ENCODE measurements at places on chromosomes 2 and 18. TPM values are rescaled to one million over a fixed set of nuclear protein-coding genes. Genes with fewer than 3 reads are reported as not detected.

Gene TANC1
- total RNA-seq = 19.3 TPM

Gene ARHGAP25
- 6.7 TPM for total RNA-seq

Gene DPP4
- total RNA-seq = 1.2 TPM

DNA sequence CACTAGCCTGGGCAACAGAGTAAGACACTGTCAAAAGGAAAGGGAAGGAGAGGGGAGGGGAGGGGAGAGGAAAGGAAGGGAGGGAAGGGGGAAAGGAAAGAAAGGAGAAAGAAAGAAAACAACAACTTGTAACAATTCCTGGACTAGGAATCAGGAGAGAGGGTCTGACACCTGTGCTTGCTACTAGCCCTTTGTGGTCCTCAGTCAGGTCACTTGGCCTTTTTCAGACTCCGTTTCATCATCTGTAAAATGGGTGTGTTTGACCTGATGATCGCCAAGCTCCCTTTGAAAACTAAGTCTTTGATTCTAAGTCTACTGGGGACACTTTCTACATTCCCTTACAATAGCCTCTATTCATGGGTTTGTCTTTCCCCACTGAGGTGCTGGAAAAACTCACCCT is 11.4 kb upstream of the ATP8B1 start:
- no peak for DNase-seq

DNA sequence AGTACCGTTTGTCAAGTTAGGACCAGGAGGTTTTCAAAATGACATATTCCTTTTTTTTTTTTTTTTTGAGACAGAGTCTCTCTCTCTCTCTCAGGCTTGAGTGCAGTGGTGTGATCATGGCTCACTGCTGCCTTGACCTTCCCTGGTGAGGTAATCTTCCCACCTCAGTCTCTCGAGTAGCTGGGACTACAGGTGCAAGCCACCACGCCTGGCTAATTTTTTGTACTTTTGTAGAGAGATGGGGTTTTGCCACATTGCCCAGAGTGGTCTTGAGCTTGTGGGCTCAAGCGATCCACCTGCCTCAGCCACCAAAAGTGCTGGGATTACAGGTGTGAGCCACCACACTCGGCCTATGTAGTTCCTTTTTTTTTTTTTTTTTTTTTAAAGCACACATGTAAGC is 127.9 kb upstream of the SEC11C start:
- DNase-seq = no peak

GRCh38 chr18:79615091-79615490 is 64.5 kb upstream of the CTDP1 start:
- DNase-seq = no peak

- DNase-seq = no peak
Observed at GRCh38 chr18:58253871-58254270, 209.8 kb downstream of the NEDD4L start.

- peak; percentile 52 for DNase-seq
Observed at GRCh38 chr2:96642564-96643360, at the start of gene FER1L5. Gene FER1L5, plus strand, starts transcription at chr2:96642764. Its CDS starts 73 bp downstream, at chr2:96642837.

DNA sequence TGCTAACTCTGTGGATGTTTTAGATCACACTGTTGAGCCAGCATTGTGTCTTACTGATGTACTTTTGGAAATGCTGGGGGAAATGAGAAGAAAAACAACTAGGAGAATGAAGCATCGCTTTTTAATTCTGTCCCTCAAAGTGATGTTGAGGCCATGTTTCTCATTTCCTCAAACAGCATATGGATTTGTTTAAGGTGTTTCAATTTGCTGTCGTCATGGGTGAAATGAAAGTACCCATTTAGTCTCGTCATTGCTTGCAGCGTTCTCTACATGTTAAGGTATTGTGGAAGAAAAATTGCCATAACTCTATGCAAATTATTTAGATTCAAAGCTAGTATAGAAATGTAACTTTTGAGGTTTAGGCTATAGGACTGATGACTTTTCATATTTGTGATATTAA is 151.3 kb downstream of the KCTD1 start:
- no peak for DNase-seq

DNA sequence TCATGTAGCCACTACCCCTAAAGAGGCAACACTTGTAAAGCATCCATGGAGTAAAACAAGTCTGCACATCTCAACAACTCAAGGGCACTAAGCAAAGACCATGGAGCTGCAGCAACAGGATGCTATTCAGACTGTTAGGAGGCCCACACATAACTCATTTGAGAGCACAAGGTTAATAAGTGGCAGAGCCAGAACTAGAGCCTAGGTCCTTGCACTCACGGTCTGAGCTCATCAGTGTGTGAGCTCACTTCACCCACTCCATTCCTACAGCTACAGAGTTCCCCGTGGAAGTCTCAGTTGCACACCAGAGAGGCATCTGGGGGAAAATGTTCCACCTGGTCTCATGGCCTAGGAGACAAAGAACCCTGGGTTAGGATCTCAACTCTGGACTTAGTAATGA is 35.0 kb downstream of the TTC32 start:
- no peak for DNase-seq

- peak; percentile 96 for DNase-seq
Observed at GRCh38 chr2:217434180-217434975, 568.4 kb downstream of the TNS1 start.

DNA sequence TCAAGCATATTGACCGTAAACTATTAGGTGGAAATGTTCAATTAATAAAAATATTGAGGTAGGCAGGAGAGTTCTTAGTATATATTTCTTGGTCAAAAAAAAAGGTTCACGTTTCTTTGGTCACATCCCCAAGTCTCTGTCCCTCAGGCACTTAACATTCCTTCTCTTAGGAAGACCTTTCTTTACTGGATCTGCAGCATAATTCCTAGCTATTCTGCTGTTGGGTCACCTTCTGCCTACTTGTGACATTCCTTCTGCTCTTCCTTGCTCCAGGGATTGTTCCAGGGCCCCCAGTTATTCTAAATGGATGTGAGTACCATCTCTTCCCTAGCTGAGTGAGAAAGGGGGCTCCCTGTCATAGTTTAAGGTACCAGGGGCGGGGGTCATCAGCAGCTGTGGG is 4.2 kb downstream of the UGP2 start:
- no peak for DNase-seq

- DNase-seq = no peak
Observed at GRCh38 chr2:230920167-230920566, 4.9 kb downstream of the GPR55 start.

- DNase-seq = no peak
Observed at GRCh38 chr18:39198376-39198775, 1632.8 kb upstream of the CELF4 start.

GRCh38 chr2:24351627-24351938 is 8.8 kb downstream of the ITSN2 start:
- DNase-seq = no peak

DNA sequence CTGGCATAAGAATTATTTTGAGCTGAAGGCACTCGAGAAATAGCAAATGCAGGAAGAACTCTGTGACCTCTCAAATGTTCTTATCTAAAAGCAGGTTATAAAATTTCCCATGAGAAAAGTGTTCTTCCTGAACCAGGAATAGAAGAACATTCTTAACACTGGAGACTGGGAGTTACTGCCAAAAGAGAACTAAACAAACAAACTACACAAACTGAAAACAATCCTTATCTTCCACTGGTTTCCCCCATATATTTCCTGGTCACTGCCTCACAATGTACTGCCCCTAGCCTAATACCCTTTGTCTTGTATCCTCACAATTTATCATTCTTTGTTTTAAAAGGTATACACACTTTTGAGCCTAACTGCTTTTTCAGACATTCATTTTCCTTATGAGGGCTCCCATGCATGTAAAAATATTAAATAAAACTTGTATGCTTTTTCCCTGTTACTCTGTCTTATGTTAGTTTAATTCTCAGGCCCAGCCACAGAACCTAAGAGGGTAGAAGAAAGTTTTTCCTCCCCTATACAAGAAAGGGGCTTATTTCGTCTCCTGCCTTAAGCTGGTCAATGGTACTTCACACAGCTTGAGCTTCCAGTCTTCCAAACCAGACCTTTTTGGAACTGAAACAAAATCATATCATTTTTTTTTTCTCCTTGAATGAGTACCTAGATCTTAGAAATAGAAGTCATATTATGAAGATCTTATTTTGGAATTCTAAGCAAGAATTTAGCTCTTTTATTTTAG is 110.6 kb downstream of the MSTN start:
- DNase-seq = no peak
